Stimulated activated CD4-positive, alpha-beta T cell treated with anti-CD3 and anti-CD28 coated beads, Interleukin-1b, Interleukin-23, amount 100 ng/mL, for 24 hours (primary cell): ENCODE measurements at places on chromosomes 11 and 22.

- DNase-seq, result no peak
Observed at GRCh38 chr11:73872749-73873357, 3.8 kb downstream of the COA4 start.

- DNase-seq, result no peak
Observed at GRCh38 chr22:33194529-33195077, 136.4 kb upstream of the SYN3 start.

GRCh38 chr11:61071208-61071681 lies 31.0 kb upstream of the CD5 start:
- no peak for DNase-seq

DNA sequence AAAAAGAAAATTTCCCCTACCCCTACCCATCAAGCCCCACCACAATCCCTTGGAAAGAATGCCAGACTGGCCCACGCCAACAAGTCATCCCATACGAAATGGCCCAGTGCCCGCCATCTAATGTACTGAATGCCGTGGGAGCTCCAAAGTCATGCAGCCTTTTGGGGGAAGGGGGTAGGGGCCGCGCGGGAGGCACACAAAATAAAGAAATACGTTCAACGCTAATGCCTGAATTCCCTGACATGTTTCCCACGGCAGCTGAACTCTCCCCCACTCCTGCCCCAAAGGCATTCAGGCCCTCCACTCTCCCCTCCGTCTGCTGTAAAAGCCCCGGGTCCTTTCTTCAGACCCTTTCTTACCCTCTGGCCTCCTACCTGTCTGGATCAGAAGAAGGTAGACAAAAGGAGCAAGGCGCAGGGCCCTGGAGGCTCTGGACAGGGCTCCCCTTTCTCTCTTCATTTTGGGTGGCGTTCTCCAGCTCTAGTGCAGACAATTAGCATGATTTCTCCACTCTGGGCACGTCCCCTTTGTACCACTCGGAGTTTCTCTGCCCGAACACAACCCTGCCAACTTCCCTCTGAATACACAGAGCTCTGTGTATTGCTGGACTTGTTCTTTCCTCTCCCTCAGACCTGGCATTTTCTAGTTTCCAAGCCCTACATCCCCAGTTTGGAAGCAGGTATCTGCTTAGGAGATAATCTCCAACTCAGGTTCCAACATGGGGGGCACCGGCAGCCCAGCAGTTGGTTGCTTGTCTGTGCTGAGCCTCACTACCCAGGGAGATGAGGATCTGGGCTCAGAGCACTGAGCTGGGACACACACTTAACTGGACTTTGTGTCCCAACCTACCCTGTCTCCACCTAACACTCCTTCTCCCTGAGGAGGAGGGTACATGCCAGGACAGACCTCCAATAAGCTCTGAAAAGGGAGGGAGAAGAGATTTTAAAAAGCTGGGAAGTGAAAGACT lies at the start of gene HEPACAM:
HEPACAM (minus strand) TSS at position 500 of the 967 bp plus-strand sequence; CDS start at position 459, 41 bp downstream.
- DNase-seq, result no peak

DNA sequence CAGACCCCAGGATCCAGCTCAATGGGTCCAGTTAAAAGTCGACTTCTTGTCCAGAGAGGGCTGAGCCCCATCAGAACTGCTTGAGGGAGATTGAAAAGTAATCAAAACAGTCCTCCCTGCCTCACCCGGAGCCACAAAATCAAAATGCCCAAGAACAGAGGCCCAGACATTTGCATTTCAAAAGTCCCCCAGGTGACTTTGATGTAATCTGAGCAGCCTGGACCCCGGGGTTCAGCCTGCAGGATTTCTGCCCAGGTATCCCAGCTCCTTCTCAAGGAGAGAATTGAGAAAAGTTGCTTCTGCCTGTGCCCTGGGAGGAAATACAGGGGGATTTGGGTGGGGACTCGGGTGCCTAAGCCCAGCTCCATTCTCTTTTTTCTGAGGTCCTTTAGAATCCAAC lies 1385.0 kb downstream of the TBC1D22A start:
- DNase-seq, result no peak

DNA sequence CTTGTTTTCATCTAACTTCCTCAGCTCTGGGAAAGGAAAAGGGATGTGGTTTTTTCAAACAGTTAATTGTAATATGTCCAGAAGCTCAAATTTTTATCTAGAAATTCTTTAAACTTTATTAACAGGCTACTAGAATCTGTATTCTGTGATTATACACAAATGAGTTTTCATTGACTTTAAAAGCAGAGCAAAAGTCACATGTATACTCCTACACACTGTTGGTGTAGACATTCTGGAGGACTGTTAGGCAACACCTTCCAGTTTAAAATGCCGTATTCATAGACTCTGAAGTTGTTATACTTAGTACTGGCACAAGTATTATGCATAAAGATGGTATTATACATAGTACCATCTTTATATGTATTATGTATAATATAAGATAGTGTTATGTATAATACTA lies 64.9 kb downstream of the SPECC1L start:
- DNase-seq, result no peak

DNA sequence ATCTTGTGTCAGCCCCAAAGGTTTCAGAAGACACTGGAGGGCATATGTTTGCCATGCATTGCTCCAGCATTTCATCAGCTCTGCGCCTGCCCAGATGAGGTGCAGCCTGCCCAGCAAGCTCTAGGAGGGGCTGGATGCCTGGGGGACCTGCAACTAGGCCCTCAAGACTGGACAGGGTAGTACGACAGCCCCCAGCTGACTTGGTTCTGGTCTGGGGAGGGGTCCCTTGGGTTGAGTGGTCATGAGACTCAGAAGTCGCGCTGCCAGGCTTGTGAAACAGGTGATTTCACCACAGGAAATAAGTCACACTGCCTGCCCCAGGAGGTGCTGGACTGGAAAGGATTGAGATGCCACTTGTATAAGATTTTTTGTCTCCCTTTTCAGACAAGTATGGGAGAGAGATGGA lies 23.4 kb downstream of the TPBGL start:
- no peak for DNase-seq

DNA sequence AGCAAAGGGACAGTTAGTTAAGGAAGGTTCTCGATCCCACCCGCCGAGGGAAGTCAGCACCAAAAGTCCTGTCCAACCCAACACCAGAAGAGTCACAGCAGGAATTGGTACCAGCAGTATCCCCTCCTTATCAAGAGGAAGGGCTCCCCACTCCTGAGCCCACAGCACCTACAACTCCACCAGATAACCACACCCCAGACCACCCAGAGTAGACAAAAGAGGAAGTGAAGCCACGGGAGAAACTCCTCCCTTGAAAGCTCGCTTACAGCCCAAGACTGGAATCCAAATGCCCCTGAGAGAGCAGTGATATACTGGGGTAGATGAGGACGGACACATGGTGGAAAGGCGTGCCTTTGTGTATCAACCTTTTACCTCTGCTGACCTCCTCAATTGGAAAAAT lies 7.3 kb upstream of the CD5 start:
- no peak for DNase-seq

DNA sequence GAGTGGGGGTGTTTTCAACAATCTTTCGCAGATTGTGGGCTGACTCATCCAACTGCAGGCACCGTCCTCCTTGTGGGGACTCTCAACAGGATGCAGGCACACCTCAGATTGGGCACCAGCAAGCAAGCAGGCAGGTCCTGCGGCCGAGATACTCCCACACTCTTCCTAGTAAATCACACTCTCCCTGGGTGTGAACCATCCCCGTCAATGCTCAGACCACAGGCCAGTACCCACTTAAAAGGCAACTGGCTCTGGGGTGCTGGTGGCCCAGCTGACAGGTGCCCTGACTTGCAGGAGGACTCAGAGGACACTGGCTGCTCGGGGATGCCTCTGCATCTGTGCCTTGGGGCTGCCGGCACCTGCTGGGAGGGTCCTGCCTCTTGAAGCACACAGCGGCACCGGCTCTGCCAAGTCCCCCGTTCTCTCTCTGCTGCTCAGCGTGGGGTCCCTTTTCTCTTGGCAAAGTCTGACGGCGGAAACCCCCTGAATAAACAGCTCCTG lies 282.5 kb downstream of the CTTN start:
- DNase-seq, result no peak

GRCh38 chr22:17369439-17370025 lies at the start of gene CECR2:
CECR2 (plus strand) TSS chr22:17369460; CDS start chr22:17369784, 324 bp downstream.
- DNase-seq, result no peak

DNA sequence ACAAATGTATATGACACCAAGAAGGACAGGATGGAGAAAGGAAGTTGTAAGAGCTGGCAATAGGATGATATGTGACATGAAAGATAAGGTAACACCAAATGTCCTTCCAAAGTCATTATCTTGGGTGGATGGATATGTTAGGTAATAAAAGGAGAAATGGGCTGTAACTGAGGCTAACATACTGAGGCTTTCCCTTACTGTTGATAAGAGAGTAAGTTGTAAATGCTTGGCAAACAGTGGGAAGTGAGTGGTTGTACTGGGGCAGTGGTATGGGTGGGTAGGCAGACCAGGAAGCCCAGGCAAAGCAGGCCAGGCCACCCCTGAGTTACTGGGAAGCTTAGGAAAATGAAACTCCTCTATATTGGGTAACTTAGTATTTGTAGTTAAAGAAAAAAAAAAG lies 73.7 kb downstream of the ARHGAP42 start:
- DNase-seq, result no peak

GRCh38 chr11:18394275-18394927 lies at the start of gene LDHA:
LDHA (plus strand) TSS chr11:18394563; CDS start chr11:18396843, 2,280 bp downstream.
- DNase-seq, result peak; percentile 100

GRCh38 chr11:3375552-3375951 lies 3.4 kb downstream of the ZNF195 start:
- no peak for DNase-seq

DNA sequence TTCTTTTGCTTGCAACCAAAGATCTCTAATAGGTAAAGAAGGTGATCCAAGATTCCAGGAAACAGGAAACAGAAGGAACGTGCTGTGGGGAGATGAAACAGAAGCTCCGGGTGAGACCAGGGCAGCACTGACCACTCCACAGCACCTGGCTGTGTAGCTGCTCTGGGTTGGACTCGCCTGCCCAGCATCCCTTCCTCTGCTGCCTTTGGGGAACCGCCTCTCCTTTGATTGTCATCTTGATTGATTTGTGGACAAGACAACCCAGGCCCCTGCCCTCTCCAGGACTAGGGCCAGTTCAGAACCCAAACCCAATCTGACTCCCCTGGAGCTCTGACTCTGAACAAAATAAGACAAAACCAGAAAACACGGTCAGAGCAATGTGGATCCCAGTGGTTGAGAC lies 14.7 kb upstream of the APOBEC3A start:
- no peak for DNase-seq

DNA sequence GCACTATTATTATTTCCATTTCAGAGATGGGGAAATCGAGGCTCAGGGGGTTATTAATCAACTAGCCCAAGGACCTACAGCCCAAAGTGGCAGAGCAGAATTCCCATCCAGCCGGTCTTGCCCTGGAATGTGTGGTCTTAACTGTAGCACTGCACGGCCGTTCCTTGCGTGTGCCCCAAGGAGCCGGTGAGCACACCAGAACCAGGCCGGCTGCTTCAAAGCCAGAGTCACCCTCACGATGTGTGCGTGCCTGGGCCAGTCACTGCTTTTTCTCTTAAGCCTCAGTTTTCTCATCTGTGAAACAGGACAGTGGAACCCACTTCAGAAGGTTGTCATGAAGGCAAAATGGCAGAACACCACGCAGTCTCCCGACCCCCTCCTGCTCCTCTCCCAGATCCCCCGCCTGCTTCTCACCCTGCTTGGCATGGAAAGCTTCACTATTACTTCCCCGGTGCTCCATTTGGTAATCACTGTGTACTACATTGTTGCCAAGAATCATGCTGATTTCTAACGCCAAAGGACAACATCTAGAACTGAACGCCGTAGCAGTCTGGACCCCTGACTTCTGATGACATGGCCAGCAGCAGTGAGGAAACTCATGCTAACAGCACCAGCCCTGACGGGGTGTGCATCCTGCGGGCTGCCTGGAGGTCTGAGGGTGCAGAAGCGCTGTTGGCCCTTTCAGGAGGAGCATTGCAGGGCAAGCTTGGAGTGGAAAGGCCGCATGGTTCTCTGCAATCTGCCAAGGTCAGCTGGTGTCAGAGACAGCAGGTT lies 106.8 kb upstream of the B3GAT1 start:
- DNase-seq, result no peak

DNA sequence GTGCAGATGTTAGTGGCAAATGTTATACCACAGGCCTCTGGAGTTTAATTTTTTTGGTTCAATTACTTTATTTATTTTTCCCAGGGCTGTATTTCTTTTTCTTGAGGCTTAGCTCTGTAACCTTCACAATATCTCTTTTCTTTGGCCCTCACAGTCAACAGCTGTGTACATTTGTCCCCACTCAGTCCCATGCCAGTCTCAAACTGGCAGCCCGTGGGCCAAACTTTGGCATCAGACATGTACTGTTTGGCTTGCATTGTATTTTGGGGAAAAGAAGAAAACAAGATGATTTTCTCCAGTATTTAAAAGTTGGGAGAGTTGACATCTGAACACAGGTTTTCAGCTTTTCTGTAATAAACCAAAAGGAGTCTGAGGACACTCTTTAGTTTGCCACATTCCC lies 87.1 kb downstream of the PRR5L start:
- no peak for DNase-seq

GRCh38 chr11:122155765-122156527 lies 39.9 kb upstream of the BLID start:
- no peak for DNase-seq

DNA sequence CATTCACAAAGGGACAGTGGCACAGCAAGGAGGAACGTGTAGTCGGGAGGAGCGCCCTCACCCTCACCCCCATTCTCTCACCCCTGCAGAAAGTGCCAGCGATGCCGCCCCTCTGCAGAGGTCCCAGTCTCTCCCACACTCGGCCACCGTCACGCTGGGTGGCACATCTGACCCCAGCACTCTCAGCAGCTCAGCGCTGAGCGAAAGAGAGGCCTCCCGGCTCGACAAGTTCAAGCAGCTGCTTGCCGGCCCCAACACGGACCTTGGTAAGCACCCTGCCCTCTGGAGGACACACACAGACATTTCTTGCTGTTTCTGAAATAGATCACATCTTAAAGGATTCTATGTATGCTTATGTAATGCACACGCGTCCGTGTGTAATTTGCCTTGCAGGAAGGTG lies 34.9 kb downstream of the TBC1D22A start:
- no peak for DNase-seq

- no peak for DNase-seq
Observed at GRCh38 chr11:34278693-34279297, 79.0 kb downstream of the ABTB2 start.

GRCh38 chr11:133346137-133346536 lies 186.2 kb downstream of the OPCML start:
- no peak for DNase-seq

DNA sequence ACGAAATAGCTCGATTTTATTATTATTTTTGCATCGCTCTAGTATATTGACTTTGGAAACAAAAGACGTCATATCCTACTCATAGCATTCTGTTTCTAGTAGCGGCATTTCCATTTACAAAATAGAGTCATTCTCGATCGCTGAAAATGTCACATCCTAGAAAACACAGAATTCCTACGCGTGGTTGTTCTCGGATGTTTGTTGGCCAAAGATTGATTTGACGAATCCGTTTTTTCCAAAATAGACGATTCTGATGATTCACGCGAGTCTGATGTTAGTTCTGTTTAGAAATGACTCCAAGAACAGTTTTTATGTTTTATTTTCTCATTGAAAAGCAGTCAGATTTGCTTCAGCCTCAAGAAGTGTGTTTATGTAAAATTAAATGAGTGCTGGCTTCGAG lies 47.6 kb downstream of the SMIM38 start:
- no peak for DNase-seq
